Suppressor macrophage treated with lipopolysaccharide for 1 hour (primary cell): ENCODE measurements at places on chromosomes 16 and 17.

- DNase-seq = no peak
These were observed 7.0 kb upstream of the ODF4 start for GRCh38 chr17:8332688-8333087.

DNA sequence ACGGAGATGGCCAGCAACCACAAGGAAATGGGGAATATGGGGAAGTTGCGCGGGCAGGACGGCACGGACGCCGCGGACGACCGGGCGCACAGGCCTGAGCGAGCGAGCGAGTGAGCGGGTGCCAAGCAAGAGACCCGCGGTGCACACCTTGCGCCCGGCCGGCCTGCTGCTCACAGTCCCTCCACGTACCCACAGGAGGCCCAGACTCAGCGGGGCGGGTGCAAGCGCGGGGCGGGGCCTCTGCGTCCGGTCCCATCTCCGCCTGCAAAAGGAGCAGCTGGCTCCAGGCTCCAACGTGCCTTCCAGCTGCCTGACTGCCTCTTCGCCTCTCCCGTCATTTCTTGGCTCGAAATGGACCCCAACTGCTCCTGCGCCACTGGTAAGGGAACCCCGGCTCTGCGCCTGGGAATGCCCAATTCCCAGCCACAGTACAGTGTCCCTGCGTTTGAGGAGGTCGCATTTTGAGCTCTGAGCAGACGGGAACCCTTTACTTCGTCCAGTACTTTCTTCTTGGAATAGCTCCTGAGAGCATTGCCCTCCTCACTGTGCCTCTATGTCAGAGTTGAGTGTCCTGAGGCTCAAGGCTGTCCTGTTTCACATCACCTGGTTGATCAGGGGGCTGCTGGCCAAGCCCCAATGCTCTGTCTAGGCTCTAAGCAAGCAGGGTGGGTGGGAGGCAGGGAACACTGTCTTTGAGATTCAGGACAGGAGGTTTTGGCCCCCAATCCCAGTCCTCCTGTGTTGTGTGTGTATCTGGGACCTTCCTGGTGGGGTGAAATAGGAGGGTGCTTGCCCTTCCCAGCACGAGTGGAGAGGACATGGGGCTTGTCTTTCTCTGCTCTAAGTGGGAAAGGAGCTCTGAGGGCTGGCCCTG, 8.1 kb upstream of the MT1E start:
- peak; percentile 60 for DNase-seq

DNA sequence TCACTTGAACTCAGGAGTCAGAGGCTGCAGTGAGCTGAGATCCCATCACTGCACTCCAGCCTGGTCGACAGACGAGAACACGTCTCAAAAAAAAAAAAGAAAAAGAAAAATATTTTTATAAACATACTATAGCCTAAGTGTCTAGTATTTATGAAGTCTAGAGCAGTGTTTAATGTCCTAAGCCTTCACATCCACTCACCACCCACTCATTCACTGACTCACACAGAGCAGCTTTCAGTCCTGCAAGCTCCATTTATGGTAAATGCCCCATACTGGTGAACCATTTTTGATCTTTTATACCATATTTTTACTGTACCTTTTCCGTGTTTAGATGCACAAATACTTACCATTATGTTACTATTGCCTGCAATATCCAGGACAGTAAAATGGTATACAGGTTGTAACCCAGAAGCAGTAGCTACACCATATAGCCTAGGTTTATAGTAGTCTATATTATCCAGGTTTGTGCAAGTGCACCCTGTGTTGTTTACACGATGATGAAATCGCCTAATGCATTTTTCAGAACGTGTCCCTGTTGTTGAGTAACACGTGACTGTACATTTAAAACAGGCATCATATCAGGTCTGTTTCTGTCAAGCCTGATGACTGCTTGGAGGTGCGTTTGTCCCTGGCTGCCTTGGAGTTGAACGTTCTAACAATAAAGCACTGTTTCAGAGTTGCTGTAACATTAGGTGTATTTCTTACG, 10.1 kb downstream of the NUDT7 start:
- DNase-seq = peak; percentile 60

DNA sequence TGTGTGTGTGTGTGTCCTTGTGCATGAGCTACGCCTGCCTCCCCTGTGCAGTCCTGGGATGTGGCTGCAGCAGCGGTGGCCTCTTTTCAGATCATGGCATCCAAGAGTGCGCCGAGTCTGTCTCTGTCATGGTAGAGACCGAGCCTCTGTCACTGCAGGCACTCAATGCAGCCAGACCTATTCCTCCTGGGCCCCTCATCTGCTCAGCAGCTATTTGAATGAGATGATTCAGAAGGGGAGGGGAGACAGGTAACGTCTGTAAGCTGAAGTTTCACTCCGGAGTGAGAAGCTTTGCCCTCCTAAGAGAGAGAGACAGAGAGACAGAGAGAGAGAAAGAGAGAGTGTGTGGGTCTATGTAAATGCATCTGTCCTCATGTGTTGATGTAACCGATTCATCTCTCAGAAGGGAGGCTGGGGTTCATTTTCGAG, 22.5 kb downstream of the STAT5A start:
- DNase-seq = no peak

GRCh38 chr16:57970970-57971369, at the start of gene CNGB1:
TSS of gene CNGB1 (minus strand) at chr16:57971128. CDS start at chr16:57967286, 3,842 bp downstream.
- no peak for DNase-seq

- DNase-seq = no peak
These were observed 15.3 kb upstream of the CACNA1H start for GRCh38 chr16:1137604-1138003.

DNA sequence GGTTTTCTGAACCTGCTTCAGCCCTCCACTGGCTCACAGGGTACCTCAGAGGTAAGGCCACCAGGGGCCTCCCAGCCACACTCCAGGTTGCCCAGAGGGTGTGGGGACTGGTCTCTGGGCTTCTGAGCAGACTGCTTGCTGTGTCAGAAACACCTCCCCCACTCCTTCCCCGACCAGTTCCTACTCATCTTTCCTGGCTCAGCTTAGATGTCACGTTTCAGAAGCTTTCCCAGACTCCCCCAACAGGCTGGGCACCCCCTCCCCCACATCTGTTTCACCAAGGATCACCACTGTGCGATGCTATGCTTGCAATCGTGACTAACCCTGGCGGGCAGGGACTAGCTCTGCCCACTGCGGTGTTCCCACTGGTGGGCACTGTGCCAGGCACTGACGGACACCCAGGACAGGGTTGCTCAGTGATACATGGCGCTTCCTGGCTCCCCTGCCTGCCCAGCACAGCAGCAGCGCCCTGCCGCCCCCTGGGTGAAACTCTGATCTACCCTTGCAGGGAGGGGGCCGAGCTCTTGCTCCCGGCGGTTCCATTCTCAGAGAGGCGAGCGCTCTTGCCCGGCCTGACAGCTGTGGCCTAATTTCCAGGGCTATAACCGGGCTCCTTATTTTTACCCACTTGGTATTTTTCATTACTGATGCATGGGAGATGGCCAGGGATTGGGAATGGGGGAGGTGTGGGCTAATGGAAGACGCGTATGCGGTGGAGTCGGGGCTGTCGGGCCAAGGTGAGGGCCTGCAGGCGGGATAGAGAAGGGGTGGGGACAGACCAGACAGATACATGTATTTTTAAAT, 29.4 kb upstream of the MTSS2 start:
- peak; percentile 49 for DNase-seq

GRCh38 chr17:50539762-50540559, 7.0 kb upstream of the SPATA20 start:
- DNase-seq = no peak

DNA sequence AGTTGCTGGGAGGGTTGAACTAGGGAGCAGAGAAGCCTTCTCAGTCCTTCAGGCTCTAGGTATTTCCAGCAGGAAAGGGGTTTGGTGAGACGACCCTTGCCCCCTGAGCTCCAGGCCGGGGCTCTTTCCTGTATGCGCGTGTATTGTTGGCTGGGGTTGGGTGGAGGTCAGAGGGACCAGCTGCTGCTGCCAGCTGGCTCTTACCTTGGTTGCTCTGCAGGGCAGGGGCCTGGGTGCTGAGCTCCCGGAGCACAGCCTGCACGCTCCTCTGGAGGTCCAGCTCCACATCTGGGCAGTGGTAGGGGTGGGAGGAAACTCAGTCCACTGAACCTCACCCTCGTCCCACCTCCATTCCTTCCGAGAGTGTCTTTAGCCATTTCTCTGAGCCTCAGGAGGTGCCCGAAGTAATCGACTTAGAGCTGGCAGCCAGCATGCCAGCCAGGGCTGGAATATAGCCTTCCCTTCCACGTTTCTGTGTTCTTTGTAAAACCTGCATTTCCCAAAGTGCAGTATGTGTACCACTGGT, 28.0 kb downstream of the PIK3R6 start:
- no peak for DNase-seq

- DNase-seq = no peak
These were observed 43.4 kb downstream of the CCDC42 start for GRCh38 chr17:8701221-8701620.

GRCh38 chr16:23670137-23670776, 8.4 kb upstream of the PLK1 start:
- DNase-seq = peak; percentile 38

GRCh38 chr16:14284930-14285512, 213.9 kb downstream of the MRTFB start:
- DNase-seq = no peak

DNA sequence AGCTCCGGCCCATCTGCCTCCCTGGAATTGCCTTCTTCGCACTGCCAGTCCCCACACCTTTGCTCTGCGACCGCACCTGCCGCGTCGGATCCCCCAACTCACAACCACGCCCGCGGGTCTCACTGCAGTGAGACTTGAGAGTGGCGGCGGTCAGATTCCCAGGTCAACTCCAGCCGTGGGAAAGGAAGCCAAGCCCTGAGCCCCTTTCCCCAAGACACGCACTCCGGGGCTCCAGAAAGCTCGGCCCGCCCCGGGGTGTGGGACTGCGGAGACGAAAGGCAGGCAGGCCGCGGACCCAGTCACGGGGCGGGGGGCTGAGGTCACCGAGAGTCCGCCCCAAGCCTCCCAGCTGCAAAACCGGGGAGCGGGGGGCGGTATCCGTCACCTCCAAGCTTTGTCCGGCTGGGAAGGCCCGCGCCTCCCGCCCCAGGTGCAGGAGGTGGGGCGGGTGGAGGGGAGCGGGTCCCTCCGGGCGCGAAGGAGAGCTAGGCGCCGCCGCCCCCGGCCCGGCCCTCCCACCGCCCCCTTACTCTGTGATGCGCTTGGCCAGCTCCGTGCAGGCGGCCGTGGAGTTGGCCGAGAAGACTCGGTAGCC, 615 bp downstream of the PRPSAP1 start:
- DNase-seq = peak; percentile 59

GRCh38 chr16:29675811-29676643, 3.0 kb upstream of the QPRT start:
- DNase-seq = peak; percentile 73

GRCh38 chr17:76467366-76467765, at the start of gene AANAT:
TSS of gene AANAT (plus strand) at chr17:76467603. CDS start at chr17:76468747, 1,144 bp downstream.
- no peak for DNase-seq

DNA sequence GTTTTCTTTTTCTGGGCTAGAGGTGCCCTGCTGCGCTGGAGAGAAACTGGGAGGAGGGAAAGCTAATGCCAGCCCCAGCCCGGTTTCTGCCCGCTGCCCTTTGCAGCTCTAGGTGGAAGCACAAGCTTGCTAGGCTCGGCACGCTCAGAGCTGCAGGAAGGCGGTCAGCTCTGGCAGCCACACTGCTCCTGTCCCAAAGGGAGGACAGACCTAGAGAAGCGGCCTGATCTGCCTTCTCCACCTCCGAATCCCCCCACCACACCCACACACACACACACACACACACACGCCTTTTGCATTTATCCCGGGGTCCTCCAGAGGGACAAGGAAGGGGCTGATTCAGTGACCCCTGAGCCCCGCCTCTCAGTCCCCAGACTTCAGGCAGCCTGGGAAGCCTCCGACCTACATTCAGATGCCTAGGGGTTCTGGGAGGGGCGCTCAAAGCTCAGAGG, 418.1 kb downstream of the SOX9 start:
- DNase-seq = no peak

GRCh38 chr16:19522397-19522732, 467 bp upstream of the GDE1 start:
- no peak for DNase-seq

- no peak for DNase-seq
These were observed 2.8 kb upstream of the IRX3 start for GRCh38 chr16:54289242-54289944.

DNA sequence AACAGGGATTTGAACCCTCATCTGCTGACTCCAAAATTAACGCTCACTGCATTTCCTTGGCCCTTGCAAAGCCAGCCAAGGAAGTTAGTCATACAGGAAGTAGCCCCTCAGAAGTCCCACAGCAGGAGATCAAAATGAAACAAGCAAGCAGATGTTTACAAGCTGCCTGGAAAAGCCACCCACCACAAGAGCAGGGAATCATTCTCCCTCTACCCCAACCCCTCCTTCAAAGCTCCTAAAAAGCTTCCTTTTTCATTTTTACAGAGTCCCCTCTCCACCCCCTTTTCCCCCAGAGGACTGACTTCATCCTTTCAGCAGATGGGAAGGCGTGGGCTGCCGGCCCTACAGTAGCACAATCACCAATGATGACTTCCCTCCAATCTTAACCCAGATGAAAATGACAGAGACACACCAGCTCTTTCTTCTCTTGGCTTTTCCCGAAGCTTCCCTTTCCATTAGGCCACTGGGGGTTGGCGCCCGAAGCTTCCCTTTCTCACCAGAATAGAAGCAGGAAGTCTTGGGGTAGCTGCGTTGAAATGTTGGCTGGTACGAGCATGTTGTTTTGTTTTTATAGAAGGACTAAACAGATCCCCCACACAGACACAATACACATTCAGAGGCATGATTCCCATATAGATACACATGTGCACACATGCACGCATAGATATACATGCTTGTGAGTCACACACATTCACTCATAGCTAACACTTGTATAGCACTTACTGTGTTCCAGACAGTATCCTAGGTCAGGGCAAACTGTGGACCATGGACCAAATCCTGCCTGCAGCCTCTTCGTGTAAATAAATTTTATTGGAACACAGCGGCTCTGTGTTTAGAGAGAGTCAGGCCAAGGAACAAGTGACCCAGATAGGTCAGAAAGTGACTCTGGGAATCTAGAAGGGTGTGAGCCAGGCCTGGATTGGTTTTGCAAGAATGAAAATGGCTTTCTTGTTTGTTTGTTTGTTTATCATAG, 17.4 kb downstream of the ITPRIPL2 start:
- DNase-seq = peak; percentile 96

GRCh38 chr16:23274968-23275367, 27.1 kb upstream of the SCNN1B start:
- no peak for DNase-seq

DNA sequence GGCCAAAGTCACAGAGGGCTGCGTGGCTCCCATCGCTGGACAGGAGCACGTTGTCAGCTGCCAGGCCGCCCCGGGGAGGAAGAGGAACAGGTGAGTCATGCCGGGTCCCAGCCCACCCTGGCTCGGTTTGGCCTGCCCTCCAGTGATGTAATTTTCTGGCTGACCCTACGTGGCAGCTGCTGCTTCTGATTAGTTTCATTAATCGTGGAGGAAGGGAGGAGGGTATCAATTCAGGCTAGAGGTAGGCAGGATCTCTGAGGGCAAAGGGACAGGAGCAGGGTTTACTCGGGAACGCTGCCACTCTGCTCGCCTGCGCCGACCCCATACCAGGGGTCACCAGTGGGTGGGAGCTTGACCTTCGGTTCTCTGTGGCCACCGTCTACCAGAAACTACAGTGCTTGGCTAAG, 11.7 kb upstream of the SPATA32 start:
- no peak for DNase-seq
